Hematopoietic multipotent progenitor cell (in vitro differentiated cells): ENCODE measurements at places on chromosomes 2 and 18. TPM values are rescaled to one million over a fixed set of nuclear protein-coding genes. Genes with fewer than 3 reads are reported as not detected.

The BCL2 gene
- total RNA-seq: 11.8 TPM

The TUBA4B gene
- total RNA-seq: not detected

The VIL1 gene
- under 0.01 TPM for total RNA-seq

The RAB31 gene
- 1.9 TPM for total RNA-seq

The SMYD1 gene
- not detected for total RNA-seq
